ENCODE measurements at places on chromosomes 5 and 9. TPM values are rescaled to one million over a fixed set of nuclear protein-coding genes. Genes with fewer than 3 reads are reported as not detected.

The IFNB1 gene
- total RNA-seq: not detected

The ESM1 gene
- total RNA-seq: 0.23 TPM

The DMGDH gene
- 1.2 TPM for total RNA-seq

The OTP gene
- not detected for total RNA-seq

The MLANA gene
- total RNA-seq: not detected

GRCh38 chr5:120372899-120373298 is 91.2 kb upstream of the PRR16 start:
- H3K4me3 ChIP-seq: no peak overlapping the region
- H3K27me3 ChIP-seq: no peaks in the 10 kb centered on the region
- H3K27ac ChIP-seq: no peak overlapping the region
- no peak for DNase-seq

- no peaks in the 10 kb centered on the region for H3K27me3 ChIP-seq
- H3K4me1 ChIP-seq: peaks cover 11% of the 10 kb centered on the region
- H3K4me3 ChIP-seq: no peak overlapping the region
- no peak overlapping the region for H3K27ac ChIP-seq
Observed at GRCh38 chr9:11874414-11874813, 818.8 kb upstream of the TYRP1 start.

The FAM120AOS gene
- total RNA-seq: 39.0 TPM

DNA sequence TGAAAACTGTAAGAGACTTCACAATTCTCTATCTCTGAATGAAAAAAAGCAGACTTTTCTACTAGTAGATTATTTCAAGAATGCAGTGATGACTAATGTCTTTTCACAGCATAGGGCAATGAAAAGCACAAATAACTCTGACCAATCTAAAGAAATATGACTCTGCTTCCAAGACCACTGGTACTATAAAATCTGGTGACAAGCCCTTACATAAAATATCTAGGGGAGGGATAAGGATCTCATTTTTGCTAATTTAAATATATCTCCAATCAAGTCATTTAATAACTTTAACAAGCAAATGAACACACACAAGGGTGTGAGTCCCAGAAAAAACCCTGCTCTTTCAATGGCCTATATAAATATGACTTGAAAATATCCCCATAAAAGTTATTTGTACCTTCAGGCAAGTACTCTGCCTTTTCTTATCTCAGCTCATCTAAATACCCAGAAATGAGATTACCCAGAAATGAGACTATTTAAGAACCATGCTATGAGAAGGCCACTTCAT is 105.2 kb downstream of the GNAQ start:
- H3K36me3 ChIP-seq: peaks cover 8% of the 10 kb centered on the region
- H3K27ac ChIP-seq: peak overlapping the region; percentile 71
- H3K4me1 ChIP-seq: peaks cover 14% of the 10 kb centered on the region
- H3K4me3 ChIP-seq: no peak overlapping the region

DNA sequence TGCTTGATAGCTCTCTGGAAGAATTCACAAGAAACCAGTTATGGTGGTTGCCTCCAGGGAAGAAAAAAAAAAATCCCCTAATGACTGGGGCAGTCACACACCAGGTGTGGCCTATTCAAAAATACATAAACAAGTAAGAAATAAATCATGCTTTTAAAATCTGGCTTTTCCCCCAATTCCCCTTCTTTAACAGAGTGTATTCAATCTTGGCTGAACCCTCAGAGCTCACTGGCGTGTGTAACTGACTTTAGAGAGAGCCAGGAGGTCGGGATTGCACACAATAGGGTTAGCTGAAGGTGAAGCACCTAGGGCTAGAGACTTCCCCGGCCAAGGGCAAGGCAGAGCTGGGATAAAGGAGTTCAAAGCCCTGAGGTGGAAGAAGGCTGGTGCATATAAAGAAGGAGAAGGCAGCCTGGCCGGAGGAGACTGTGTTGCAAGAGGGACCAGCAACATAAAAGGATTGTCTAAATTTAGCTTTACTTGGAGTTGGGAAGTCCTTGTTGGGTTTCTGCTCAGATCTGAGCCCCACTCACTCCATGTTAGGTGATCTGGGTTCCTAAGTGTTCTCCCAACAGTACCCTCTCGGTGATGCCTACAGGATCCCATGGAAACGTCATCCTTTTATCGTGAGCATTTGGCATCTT is 19.7 kb downstream of the FNBP1 start:
- H3K27ac ChIP-seq: no peak overlapping the region
- no peak for DNase-seq
- H3K4me3 ChIP-seq: no peak overlapping the region
- no peaks in the 10 kb centered on the region for H3K27me3 ChIP-seq
- H3K36me3 ChIP-seq: peaks cover 2% of the 10 kb centered on the region
- H3K4me1 ChIP-seq: peaks cover 4% of the 10 kb centered on the region

DNA sequence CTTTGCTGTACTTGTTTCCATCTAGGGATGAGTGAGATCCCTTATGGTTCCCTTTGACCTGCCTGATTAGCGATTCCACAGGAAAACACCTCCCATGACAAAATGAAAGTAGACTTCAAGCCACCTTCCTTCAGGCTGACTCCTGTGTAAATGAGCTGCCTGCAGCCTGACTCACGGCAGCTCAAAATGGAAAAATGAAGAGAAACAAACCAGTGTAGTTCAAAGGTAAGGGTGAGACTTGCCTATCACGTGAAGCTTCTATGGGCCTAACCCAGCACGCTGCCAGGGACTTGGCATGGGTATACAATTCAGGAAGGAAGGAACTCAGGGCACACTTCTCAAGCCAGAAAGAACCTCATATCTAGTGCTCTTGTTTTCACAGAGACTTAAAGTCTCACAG is 110.1 kb upstream of the LRRTM2 start:
- peaks cover 15% of the 10 kb centered on the region for H3K4me1 ChIP-seq
- H3K27ac ChIP-seq: no peak overlapping the region
- peaks cover 11% of the 10 kb centered on the region for H3K36me3 ChIP-seq

DNA sequence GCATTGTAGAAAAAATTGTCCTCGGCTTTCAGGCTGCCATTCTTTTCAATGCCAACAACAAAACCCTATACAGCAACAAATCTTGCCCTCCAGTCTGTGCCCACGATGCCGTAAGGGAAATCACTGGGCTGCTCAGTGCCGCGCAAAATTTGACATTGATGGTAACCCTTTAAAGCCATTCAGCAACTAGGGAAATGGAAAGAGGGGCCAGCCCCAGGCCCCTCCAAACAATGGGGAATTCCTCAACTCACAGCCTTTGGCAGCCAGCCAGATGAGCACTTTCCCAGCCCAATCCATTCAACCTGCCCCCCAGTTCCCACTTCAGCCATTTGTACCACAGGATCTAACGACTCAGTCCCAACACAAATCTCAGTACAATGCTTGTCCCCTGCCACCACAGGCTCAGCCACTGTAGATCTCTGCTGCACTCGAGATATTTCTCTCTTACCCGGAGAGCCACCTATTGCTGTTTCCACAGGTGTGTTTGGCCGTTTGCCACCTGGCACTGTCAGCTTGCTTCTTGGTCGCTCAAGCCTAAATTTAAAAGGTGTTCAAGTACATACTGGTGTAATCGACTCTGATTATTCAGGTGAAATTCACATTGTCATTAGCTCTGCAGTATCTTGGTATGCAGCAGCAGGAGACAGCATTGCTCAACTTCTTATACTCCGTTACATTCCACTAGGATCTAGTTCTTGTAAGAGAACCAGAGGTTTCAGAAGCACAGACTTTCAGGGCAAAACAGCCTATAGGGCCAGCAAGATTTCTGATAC is 103.3 kb downstream of the SYK start:
- peaks cover 4% of the 10 kb centered on the region for H3K36me3 ChIP-seq
- H3K27me3 ChIP-seq: no peaks in the 10 kb centered on the region
- no peak overlapping the region for H3K27ac ChIP-seq
- DNase-seq: no peak
- no peak overlapping the region for H3K4me3 ChIP-seq

The LCN12 gene
- total RNA-seq: 15.9 TPM

- H3K36me3 ChIP-seq: no peaks in the 10 kb centered on the region
- peak overlapping the region; percentile 79 for H3K27ac ChIP-seq
- no peak overlapping the region for H3K4me3 ChIP-seq
Observed at GRCh38 chr9:125674981-125675973, 31.7 kb downstream of the MAPKAP1 start.

The AGXT2 gene
- not detected for total RNA-seq

DNA sequence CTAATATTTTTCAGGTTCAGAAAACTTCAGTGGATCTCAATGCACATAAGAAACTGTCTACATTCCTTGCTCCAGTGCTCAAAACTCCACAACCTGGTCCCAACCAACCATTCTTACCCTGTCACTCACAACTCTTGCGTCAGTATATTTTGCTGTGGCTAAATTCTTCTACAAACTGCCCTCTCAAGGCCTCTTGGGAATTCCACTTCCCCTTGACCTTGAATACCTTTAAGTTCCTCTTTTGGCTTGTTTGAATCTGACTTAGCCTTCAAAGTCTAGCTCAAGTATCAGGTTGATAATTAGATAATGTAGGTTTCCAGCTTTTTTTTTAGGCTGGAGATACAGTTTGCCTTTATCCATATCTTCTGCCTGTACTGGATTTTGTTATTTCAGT is 128.3 kb downstream of the SLF1 start:
- H3K36me3 ChIP-seq: no peaks in the 10 kb centered on the region
- no peaks in the 10 kb centered on the region for H3K4me1 ChIP-seq
- DNase-seq: no peak
- no peaks in the 10 kb centered on the region for H3K27me3 ChIP-seq
- H3K27ac ChIP-seq: no peak overlapping the region

DNA sequence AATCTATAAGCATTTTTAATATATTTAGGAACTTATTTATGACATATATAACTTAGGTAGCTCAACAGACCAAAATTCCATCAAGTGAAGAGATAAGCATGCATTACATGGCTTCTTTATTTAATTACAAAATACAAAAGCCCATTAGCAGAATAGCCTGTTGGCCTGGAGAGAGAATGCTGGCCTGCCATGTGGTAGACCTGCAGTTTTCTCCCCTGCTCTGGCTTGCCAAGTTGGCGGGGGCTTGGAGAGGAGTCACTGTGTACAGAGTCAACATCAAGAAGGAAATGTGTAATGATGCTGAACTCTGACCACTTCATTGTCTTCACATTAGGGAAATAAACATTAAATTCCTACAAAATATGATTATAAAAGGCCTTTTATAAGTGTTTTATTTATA is 69.8 kb upstream of the CNTLN start:
- H3K36me3 ChIP-seq: no peaks in the 10 kb centered on the region
- H3K4me1 ChIP-seq: no peaks in the 10 kb centered on the region
- no peak overlapping the region for H3K27ac ChIP-seq
- no peaks in the 10 kb centered on the region for H3K27me3 ChIP-seq
- no peak overlapping the region for H3K4me3 ChIP-seq
- DNase-seq: no peak

The PDCD1LG2 gene
- not detected for total RNA-seq

DNA sequence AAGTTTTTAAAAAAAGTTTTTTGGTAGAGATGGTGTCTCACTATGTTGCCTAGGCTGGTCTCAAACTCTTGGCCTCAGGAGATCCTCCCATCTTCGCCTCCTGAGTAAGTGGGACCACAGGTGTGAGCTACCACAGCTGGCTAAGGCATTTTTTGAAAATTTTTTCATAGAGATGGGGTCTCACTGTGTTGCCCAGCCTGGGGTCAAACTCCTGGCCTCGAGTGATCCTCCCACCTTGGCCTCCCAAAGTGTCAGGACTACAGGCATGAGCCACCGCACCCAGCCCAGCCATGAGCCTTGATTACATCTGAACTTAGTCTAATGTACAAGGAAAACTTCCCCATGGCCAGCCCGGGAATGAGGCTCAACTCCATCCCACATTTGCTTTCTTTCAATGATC is 77.5 kb upstream of the PCA3 start:
- no peaks in the 10 kb centered on the region for H3K36me3 ChIP-seq
- no peak overlapping the region for H3K4me3 ChIP-seq
- H3K27me3 ChIP-seq: peaks cover 5% of the 10 kb centered on the region
- peaks cover 2% of the 10 kb centered on the region for H3K4me1 ChIP-seq
- no peak for DNase-seq
- H3K27ac ChIP-seq: no peak overlapping the region

The PSD2 gene
- 0.86 TPM for total RNA-seq

DNA sequence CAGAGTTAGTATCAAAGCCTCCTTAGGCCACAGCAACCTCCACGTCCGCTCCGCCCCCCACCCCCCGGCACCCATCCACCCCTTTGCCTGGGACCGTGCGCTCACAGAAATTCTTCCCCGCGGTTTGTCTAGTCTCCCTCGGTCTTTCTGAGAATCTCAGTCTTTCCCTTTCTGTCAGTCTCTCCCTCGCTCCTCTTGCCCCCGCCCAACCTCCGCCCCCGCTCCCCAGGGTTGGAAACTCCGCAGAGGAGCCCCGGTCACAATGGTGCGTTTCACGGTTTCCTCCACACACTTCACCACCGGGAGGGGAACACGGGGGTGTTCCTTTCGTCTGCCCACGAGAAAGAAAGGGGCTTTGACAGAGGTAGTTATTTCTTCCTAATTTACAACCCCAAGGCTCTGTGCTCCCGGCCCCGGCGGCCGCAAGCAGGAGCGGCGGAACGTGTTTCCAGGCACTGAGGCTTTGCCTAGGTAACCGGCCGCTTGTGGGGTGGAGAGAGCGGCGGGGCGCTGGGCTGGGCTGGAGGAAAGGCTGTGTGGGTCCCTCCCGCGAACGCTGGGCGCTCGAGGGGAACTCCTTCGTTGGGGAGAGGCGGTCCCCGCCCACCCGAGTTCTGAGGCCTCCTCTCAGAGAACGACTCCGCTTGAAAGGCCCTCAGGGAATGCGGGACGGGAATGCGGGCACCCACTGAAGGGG is 2.1 kb downstream of the NR4A3 start:
- peaks cover 42% of the 10 kb centered on the region for H3K4me1 ChIP-seq
- H3K27me3 ChIP-seq: peaks cover 66% of the 10 kb centered on the region

DNA sequence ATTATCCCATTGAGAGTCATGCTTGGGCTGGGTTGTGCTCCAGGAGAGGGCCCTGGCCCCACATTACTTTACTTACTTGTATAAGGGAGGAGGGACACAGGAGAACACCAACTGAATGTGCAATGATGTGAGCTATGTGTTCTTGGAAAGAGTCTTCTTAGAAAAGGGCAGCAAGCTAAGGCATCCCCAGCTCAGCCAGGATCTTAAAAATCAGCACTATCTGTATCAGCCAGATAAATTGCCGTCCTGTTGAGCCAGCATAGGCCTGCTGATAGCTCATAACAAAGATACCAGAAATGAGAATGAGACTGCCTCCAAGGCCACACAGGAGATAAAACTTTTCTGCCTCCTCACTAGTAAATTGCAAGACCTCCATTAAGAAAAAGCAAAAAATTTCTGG is 357.5 kb downstream of the CAAP1 start:
- H3K27ac ChIP-seq: no peak overlapping the region
- DNase-seq: no peak
- no peaks in the 10 kb centered on the region for H3K4me1 ChIP-seq
- H3K36me3 ChIP-seq: no peaks in the 10 kb centered on the region

Data from mesothelial cell of epicardium (in vitro differentiated cells).